Iris pigment epithelial cell (primary cell): ENCODE measurements at places on chromosomes 2 and 18.

- peak; percentile 54 for DNase-seq
Observed at GRCh38 chr2:159713631-159714246, 1.4 kb downstream of the MARCHF7 start.

DNA sequence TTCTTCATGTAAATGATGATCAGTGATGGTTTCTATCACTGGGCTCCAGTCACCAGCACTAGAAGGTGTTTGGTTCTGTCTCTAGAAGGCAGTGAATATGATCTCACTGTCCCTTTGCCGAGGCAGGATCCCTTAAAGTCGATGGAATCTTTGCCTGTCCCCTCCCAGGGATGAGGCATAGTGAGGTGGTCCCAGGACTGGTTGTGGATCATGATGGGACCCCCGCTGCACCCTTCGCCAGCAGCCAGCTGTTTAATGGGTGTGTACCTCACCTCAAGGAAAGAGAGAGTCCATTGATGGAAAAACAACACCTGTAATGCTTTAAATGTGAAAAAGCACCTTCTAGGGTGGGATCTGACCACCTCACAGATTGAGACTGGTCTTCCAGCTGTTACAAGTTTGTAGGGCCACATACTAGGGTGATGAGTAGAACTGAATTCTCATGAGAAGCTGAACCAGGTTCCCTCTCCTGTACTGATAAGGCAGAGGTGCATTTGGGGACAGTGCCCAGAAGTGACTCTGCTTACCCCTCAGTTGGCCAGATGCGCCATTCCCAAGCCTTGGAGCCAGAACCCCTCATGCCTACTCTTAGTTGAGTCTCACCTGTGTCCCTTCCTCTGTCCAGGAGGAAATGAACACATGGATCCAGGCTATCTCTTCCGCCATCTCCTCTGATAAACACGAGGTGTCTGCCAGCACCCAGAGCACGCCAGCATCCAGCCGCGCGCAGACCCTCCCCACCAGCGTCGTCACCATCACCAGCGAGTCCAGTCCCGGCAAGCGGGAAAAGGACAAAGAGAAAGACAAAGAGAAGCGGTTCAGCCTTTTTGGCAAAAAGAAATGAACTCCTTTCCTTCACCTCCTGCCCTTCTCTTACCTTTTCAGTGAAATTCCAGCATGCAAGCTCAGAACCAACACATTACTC is 55.5 kb upstream of the EML6 start:
- DNase-seq, result no peak

DNA sequence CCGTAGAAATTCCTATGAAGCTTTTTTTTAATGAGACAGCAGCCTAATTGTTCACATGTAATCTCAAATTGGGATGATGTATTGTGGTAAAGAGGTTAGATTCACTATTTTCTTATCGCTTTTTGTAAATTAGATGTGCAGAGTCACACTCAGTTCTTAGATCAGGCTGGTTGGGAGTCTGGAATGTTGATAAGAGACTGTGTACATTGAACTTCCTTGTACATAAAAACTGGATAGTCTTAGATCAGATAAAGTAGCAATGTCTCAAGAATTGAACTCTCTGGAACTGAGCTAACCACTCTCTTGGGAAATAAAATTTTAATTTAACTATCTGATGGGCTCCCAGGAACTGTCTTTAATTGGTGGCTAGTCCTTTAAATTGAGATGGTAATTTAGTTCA is 108.1 kb upstream of the MSTN start:
- no peak for DNase-seq

GRCh38 chr18:13246121-13246520 is 27.6 kb downstream of the LDLRAD4 start:
- no peak for DNase-seq

GRCh38 chr18:49030138-49030537 is 79.4 kb upstream of the SMAD7 start:
- no peak for DNase-seq

DNA sequence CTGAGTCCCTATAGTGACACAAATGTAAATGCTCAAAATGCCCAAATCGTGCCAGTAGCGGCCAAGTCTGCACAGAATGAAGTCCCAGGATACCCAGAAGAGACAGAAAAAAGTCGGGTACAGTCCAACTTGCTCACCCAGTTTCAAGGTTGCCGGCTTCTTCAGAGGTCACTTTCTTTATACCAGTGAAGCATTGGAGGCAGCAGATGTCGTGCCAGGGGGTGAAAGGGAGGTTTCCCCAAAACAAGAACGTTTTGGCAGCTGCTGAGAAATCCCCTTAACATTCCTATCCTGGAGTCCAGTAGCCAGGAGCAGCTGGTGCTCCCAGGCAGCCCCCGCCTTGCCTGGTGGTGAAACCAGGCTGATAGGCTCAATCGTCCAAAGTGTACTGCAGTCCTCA is 58.1 kb upstream of the MCFD2 start:
- no peak for DNase-seq

GRCh38 chr2:85867556-85868292 is 21.1 kb downstream of the ST3GAL5 start:
- DNase-seq, result no peak

GRCh38 chr2:213164263-213164662 is 12.9 kb upstream of the IKZF2 start:
- DNase-seq, result no peak

DNA sequence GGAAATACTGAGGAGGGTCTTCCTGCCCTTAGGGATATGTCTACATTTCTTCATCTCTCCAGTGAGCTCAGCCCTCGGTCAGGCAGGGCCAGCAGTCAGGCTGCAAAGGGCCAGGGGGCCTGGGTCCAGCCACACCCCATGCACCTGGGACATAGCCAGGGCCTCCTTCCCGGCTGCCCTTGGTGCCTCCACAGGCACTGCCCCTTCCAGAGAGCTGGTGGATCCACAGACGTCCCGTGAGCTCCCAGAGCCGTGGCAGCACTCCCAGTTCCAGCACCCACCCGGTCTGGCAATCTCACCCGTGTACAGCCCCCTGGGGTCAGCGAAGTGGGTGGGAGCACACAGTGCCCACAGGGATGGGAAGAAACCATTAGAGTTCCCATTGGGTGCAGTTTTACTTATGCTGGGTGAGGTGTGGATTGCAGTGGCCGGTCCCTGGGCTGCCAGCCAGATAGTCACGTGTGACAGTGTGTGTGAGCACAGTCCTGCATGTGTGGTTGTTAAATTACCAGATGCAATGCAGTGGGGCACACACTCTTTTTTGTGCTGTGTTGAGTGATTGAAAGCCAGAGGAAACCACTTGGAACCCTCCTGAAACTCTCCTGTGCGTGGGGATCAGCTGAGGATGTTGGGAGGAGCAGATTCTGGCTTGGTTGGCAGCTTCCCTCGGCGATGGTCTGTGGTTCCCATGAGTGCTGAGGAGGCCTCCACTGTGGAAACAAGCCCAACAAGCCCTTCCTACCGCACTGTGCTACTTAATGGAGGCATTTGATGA is 131.0 kb downstream of the SNTG2 start:
- no peak for DNase-seq

DNA sequence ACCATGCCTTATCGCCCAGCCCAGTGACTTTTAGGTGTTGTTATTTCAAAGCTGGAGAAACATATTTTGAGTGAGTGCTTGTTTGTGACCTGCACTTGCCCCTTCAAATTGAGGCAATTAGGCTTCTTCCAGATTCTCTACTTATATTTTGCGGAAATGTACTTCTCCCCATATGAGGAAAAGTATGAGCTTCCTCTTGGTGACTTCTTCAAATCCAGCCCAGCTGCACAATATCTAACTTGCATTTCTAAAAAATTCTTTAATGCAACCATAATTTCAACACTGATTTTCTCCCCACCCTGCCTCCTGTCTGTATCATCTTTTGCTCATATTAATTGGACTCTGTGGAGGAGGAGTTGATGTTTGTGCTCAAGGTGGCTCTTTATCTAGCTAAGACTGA is 391.2 kb upstream of the POU3F3 start:
- DNase-seq, result no peak

DNA sequence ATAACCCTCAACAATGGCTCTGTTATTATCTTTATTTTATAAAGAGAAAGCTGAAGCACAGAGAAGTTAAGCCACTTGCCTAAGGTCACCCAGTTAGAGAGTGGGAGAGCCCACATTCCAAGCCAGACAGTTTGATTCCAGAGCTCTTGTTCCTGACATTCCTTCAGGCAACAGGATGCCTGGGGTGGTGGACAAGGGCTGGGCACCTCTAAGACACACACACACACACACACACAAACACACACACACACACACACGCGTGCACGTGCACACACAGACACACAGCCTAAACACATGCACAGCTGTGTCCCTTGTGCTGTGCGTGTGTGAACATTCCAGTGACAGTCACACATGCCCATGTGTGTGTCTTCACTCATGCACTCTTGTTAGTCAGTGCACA is 26.4 kb downstream of the CELF4 start:
- DNase-seq, result no peak

GRCh38 chr2:234823877-234824376 is 127.9 kb upstream of the SH3BP4 start:
- DNase-seq, result peak; percentile 90

DNA sequence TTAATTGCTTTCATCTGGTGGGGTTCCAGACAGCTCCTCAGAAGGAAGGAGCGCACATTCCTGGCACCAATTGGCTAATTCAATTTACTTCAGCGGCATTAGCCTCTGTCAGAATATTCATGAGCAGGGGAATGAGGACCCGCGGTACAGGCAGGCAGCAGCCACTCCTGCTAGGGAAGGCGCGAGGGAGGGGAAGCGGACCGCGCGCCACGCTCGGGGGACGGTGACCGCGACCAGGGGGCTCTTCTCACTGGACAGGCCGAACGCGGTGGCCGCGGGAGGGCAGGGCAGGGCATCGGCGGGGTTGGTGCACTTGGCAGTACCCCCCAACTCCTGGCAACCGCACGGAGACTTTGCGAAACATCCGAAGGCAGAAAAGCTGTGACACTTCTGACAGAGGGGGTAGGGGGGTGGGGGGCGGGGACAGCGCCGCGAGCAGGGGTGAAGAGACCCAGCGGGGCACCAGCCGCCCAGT is at the start of gene CDH20:
Gene CDH20, plus strand, starts transcription at position 160 of the 475 bp plus-strand sequence.
- DNase-seq, result peak; percentile 20

DNA sequence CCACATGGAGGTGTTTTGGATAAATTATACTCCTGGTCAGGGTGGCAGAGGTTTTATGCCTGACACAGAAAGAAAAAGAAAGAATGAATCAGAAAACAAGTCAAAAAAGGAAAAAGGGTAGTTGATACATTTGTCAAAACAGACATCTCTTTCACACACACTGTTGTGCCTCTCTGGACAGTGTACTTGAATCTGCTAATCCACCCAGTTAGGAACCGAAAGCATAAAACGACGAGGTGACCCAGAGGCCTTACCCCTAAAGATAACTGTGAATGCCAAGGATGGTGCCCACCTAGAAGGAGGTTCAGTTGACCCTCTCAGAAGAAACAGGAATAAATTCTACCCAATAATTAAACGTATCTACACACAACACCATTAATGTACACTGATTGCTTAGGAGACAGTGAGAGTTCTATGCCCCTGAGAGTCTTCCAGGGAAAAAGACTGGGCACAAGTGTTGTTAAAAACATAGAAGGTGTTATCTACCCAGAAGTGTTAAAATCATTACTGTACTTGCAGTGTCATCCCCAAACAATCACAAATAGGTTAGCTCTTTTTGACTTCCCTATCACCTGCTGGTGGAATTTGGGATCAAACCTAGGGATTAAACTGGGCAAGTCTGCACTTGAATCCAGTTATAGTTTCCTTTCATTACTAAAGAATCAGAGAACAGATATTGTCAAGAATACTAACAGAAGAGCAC is 123.2 kb upstream of the DNAJC10 start:
- DNase-seq, result no peak

GRCh38 chr2:48444404-48444803 is 85.5 kb upstream of the STON1 start:
- no peak for DNase-seq

- no peak for DNase-seq
Observed at GRCh38 chr18:172361-172760, 14.0 kb downstream of the USP14 start.

DNA sequence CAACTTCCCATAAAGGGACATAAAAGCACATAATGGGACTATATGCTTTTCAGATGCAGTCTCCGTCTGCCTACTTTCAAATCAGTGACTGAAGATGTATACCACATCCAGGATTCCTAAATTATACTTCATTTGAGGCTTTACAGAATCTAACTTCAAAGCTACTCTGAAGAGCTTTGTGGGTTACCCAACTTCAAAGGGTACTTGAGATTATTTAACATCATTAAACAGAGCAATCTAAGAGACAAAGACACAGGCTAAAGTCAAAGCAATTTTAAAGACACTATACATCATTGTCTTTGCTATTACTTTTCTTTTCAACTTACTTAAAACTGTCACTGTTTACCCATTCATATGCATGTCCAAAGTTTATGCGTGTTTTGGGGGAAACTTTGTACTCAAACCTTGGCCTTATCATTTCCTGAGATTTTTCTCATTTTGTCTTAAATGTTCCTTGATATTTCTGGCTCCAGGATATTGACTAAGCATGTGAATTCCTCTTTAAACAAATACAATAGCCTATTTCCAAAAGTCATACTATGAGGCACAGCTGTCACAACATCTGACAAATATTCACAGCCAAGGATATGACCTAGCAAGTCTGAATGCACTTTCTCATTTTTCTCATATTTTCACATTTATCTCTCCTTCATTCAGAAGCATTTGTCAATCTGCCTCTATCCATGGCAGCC is 1985.1 kb upstream of the PIK3C3 start:
- peak; percentile 5 for DNase-seq

GRCh38 chr2:85607268-85608215 is 4.3 kb downstream of the C2orf68 start:
- DNase-seq, result peak; percentile 78

- peak; percentile 43 for DNase-seq
Observed at GRCh38 chr2:11123856-11124759, 31.2 kb upstream of the SLC66A3 start.

- DNase-seq, result no peak
Observed at GRCh38 chr2:217297096-217297495, 437.2 kb upstream of the TNP1 start.

DNA sequence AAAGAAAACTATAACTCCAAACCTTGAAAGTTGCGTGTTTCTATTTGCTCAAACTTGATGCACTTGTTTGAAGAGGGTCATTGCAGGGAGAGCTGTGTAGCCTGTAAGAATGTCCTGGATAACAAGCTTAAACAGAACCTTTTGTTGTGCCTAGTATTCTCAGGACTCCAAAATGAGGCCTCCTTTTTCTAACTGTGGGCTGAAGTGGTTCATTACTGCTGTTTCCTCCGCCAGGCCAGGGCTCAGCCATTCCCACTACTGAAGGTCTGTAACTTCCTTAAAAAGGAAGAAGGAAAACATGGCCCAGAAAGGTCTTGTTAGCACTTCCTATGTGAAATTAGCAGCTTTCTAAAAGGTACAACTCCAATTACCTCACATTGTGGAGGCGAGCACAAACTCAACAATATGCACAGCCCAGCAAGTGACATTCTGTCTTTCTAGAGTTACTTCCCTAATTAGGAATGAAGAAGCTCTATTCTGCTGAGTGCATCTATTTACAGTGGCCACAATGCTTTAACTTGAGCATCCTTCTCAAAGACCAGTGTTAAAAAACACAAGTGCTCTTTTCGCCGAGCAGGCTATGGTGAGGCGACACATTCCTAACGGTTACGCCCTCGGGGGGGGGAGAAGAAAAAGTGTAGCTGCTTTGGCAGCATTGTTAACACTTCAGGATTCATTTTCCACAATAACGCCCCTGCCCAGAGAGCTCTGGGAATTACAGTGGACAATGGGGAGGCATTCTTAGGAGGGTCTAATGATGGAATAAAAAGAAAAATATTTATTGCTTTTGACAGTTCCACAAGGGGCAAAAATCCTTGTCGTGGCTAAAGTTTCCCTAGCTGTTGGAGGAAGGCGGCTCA is 136.9 kb upstream of the SIX3 start:
- no peak for DNase-seq

GRCh38 chr18:27785815-27786471 is 391.0 kb downstream of the CDH2 start:
- no peak for DNase-seq

GRCh38 chr2:128325611-128326181 is 7.0 kb upstream of the HS6ST1 start:
- DNase-seq, result no peak
